ENCODE measurements at places on chromosomes 1 and 21.
A peak's percentile ranks its signal among the peaks of the same experiment; 100 is the strongest.

GRCh38 chr1:20903437-20903836 lies 116.3 kb upstream of the HP1BP3 start:
- DNase-seq: no peak

DNA sequence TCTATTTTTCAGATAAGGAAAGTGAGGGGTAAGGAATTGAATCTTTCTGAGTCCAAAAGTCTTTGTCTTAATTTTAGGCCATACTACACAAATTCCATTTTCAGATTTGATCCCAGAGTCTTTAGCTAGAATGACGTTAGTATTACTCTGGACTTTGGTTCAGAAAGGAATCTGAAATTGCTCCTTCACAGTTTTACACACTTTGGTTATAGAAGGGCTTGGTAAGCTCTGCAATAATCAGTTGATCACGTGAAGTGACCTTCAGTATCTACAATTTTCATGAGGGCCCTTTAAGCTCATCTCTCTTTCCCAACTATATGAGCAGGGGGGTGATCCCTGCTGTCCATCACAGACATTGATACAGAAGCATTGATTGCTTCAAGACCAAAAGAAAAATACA lies 103.4 kb upstream of the ESRRG start:
- no peak for DNase-seq

- DNase-seq: peak; percentile 95
These were observed 37.3 kb upstream of the COL6A2 start for GRCh38 chr21:46060596-46061061.

GRCh38 chr1:188719735-188720134 lies 1757.9 kb downstream of the BRINP3 start:
- no peak for DNase-seq

DNA sequence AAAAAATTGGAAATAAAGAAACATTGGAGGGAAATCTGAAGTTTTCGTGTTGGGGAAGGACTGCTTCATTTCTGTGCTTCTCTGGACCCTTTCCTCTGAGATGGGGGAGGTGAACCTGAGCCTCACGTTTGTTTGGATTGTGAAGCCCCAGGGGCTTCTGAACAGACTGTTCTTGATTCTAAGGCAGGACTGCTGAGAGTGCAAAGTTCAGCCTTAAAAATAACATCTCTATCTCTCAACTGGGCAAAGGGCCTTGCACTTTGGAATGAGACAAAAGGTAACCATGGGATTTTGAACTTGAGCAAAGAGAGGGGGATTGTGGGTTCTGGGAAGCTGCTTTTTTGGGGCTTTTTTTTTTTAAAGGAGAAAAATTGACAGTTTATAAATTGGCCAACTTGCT lies 45.0 kb downstream of the GPR88 start:
- no peak for DNase-seq

GRCh38 chr21:23812485-23812884 lies 1794.8 kb downstream of the MRPL39 start:
- no peak for DNase-seq

GRCh38 chr1:232655028-232655745 lies 25.3 kb upstream of the SIPA1L2 start:
- no peak for DNase-seq

- no peak for DNase-seq
These were observed 830 bp upstream of the PRDX1 start for GRCh38 chr1:45522324-45523104.

DNA sequence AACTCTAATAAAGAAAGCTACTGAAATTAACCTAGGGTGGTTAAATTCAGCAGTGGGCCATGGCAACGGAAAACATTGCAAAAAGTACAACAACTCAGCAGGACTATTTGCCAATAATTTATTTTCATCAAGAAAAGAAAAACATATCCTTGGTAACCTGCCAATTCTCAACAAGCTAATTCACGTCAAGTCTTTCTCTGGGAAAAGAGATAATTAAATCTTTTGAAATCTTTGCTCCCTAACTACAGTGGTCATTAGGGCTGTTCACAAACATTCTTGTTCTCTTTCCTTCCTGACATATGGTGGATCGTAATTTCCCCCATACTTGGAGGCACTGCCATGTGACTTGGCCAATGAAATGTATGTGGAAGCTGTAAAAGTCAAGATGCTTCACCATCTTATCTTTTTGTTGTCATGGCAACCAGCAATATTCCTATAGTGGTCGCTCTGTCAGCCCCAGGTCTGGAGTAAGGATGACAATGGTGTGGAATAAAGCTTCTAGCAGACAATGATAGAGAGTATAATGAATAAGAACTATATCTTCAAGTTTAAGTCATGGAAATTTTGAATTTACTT lies 29.6 kb upstream of the ZNF326 start:
- no peak for DNase-seq

- DNase-seq: no peak
These were observed 3.7 kb downstream of the ATF3 start for GRCh38 chr1:212612041-212612961.

GRCh38 chr1:207826557-207827487 lies 75.0 kb downstream of the CD46 start:
- DNase-seq: no peak

GRCh38 chr1:37596182-37596667 lies 488 bp upstream of the GNL2 start:
- DNase-seq: no peak

GRCh38 chr1:245996811-245997210 lies 510.3 kb downstream of the SMYD3 start:
- DNase-seq: no peak

DNA sequence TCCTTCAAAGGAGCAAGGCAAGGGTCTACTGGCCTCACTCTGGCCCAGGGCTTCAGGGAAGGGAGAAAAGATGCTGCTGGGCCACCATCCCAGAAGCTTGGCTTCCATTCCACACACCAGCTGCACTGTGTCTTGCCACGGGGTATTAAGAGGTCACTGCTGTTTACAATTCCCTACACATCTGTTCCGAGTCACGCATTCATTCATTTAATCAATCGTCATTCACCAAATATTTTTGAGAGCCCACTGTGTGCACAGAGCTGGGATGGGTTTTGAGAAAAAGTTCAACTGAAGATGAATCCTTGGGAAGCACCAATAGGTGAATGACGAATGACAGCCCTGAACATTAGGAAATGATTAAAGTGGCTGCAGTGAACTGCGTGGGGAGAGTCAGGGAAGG lies 101.7 kb downstream of the NAV1 start:
- DNase-seq: no peak

DNA sequence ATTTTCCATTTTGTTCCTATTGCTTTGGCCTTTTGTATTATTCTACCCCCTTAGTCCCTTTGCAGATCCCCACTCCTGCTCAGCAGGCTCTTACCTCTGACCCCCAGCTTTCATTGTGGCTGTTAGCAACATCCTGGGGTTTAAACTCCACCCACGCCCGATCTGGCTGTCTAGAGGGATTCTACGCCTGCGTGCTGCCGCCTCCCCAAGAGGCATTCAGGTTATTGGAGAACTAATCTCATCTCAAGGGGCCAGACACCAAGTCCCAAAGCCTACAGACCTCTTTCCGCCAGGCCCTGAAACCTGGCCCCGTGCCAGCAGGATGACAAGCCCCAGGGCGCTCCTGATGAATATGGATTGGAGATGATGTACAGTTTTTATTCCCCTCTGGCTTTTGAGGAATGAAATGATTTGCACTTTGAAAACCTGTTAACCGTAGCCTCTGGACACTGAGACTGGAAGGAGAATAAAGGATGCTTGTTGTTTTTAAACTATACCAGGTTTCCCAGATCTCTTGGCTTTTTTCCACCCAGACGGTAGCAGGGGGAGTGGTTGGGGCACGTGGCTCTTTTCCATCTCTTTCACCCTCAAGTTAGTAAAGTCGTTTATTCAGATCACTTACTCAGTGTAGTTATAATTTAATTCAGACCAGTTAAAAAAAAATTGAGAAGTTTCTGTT lies 14.5 kb upstream of the IKBKE start:
- DNase-seq: no peak

- no peak for DNase-seq
These were observed 15.1 kb upstream of the CD58 start for GRCh38 chr1:116585886-116586285.

GRCh38 chr1:15465674-15466073 lies 9.1 kb downstream of the CELA2A start:
- DNase-seq: no peak

GRCh38 chr1:19514391-19514831 lies 29.1 kb upstream of the CAPZB start:
- no peak for DNase-seq

DNA sequence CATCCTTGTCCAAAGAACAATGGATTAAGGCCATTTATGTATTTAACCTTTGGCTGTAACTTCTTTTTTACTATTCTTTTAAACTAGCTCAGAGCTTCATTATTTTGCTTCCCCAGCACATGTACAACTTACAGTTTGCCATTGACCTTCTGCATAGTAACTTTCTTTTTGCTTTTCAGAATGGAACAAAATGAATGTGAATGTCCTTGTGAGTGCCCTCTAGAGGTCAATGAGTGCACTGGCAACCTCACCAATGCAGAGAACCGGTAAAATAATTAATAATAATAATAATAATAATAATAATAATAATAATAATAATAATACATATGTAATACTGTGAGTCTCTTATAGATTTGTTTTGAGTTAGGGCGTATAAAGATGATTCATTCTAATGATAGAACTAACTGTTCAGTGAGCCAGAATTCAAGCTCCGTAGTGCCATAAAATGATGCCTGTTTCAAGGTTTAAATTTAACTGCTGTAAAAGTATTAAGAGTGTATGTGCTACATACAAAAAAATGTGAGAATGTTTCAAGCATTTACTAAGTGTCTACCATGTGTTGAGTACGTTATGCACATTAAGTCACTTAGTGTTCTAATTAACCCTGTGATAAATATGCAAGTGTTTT lies 69.0 kb upstream of the RAVER2 start:
- DNase-seq: no peak

GRCh38 chr1:112460615-112461014 lies 48.1 kb upstream of the WNT2B start:
- DNase-seq: no peak

DNA sequence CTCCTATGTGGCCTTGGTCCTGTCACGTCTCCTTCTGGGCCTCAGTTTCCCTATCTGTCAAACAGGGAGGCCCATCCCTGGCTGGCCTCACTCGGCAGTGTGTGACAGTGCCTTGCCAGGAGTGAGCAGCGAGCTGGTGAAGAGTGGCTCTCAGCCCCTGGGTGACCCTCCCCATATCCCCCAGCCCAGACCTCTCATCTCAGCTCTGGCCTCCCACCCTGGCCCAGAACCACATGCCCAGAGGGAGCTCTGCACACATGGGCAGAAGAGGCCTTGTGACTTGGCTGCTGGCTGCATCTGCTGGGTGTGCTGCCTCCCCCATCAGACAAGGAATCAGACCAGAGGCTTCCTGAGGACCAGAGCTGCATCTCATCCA lies 19.5 kb upstream of the PADI1 start:
- DNase-seq: no peak

- DNase-seq: no peak
These were observed 52.4 kb upstream of the SSX2IP start for GRCh38 chr1:84742653-84743052.

DNA sequence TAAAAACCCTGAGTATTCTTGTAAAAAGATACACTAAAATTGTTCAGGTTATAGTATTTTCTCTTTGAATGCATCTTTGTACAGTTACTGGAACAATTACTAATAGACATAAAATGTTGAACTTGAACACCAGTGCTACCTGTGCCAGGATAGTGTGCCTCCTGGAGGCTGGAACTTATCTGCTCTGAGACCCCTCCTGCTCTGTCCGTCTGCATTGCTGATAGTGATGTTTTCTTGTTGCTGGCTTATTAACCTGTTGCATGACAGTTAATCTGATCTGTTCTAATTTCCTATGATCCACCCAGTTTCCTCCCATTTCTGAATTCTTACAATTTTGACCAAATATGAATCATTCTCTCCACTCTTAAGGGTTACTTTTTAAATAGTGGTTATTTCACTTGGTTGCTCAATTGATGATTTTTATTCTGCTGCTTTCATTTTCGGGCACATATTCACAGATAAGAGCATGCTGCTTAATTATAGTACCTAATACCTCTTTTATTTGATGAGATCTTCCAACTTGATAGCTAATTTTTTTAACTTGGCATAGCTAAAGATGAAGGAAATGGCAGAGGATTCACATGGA lies 101.4 kb downstream of the CC2D1B start:
- no peak for DNase-seq

GRCh38 chr1:184036517-184036949 lies 995 bp downstream of the COLGALT2 start:
- DNase-seq: peak; percentile 65

- no peak for DNase-seq
These were observed 8.1 kb downstream of the PSMG1 start for GRCh38 chr21:39175154-39175553.

DNA sequence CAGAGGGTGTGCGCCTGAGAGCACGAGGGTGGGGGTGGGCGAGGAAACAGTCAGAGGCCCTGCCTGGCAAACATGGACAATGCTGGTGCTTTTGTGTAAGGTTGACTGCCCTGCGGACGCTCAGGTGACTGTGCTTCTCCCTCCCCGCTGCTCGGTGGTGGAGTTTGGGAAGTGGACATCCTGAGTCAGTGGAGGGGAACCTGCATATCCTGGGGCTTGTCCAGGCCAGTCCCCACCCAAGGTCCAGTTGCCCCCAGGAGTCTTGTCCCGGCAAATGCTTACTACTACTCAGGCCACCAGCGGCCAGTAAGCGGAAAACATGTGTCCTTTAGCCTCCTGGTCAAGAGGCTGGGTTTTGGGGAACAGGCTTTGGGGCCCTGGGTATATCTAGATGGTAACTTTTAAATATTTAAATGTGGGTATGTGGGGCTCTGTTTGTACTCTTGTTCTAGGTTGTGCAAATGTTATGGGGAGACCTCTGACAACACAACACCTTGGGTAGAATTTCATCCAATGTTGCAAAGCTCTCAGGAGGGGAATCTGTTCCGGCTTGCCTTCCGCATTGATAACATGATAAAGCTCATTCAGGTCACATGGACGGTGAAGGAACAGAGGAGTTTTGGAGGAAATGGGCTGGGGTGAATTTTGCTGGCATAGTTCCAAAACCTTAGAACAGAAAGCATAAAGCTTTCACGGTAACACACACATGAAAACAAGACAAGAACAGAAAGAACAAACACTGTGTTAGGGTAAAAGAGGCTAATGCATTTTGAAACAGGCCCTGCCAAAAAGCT lies 364.9 kb downstream of the PRDM2 start:
- DNase-seq: no peak

DNA sequence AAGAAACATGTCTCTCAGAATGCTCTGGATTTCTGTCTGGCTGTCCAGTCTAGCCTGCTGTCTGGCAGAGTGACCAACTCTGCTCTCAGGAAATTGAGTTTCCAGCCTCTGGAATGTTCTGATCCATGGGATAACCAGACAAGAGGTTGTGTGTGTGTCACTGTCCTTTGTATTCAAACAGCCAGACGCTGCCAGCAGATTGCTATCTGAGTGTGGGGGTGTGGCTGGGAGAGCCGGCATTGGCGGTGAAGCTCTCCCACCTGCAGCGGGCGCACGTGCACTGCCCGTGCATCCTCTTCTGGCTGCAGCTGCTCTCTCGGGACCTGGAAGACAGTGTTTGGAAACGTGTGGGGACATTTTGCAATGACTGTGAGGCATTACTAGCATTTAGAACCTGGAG lies 26.1 kb downstream of the PKP1 start:
- DNase-seq: no peak

All from SJSA1 (cell line).